Stimulated activated CD4-positive, alpha-beta T cell treated with anti-CD3 and anti-CD28 coated beads, Interleukin-4, amount 100 ng/mL, for 48 hours (primary cell): ENCODE measurements at places on chromosomes 11 and 22.

- no peak for DNase-seq
Measured at GRCh38 chr11:84310268-84310667, 1024.1 kb upstream of the CCDC90B start.

DNA sequence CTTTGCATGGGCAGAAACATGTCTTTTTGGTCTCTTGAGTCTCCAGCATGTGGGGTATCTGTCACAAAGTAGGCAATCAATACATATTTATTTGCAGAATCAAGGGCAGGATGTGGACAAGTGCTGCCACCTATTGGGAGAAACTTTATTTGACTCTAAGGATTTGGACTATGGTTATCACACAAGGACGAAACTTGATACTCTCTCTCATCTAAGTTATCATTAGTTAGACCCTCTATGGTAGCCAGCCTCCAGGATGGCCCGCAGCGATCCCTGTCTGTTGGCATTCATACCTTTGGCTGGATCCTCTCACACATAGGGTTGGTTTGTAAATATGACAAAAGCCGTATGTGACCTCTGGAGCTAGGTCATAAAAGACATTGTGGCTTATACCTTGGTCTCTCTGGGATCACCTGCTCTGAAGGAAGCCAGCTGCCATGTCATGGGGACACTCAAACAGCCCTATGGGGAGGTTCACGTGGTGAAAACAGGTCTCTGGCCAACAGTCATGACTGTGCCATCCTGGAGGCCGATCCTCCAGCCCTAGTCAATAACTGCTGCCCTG is 1.1 kb upstream of the FBXO7 start:
- peak; percentile 6 for DNase-seq

DNA sequence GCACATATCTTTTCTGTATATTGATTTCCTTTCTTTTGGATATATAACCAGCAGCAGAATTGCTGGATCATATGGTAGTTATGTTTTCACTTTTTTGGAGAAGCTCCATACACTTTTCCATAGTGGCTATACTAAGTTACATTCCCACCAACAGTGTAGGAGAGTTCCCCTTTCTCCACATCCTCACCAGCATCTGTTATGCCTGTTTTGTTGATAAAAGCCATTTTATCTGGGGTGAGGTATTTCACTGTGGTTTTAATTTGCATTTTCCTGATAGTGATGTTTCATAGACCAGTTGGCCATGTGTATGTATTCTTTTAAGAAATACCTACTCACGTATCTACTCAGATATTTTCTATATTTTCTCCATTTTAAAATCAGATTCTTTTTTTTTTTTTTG is 419.3 kb upstream of the FAT3 start:
- no peak for DNase-seq

GRCh38 chr11:15107730-15108515 is 6.8 kb upstream of the INSC start:
- DNase-seq = no peak

DNA sequence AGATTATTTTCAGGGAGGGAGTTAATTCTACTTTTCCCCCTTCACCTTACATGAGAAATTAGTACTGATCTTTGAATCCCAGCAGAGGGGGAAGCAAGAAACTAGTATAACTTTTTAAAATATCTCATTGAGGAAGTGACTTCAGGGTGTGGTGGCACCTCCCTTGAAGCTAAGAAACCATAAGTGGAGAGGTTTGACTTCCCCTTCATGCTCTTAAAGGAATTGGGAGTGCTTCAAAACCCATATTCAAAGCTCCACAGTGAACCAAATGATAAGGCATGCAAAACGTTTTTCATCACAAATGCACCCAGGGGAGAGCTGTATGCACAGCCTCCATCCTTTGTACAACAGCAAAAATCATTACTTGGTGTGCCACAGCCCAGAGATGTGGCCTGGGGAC is 540 bp downstream of the MS4A14 start:
- no peak for DNase-seq

- DNase-seq = no peak
Measured at GRCh38 chr11:103484545-103484944, 375.3 kb downstream of the DYNC2H1 start.
